ENCODE measurements at places on chromosomes 5 and 9. TPM values are rescaled to one million over a fixed set of nuclear protein-coding genes. Genes with fewer than 3 reads are reported as not detected.

DNA sequence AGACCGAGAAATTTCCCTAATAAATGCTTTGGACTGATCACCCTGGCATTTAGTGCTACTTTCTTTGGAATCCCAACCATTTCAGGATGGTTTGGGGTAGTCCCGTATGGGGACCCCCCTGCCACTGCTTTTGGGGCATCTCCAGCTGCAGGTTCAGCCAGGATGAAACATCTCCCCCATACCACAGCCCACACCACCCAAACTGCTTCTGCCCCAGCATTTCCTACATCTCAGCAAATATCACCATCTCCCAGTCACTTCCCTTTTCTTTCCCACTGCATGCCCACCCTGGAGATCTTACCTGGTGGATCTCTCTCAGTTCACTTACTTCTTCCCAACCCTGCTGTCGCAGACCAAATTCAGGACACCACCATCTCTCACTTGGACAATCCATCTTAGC lies 4.8 kb upstream of the P4HA2 start:
- peaks cover 8% of the 10 kb centered on the region for H3K27me3 ChIP-seq
- H3K36me3 ChIP-seq, result no peaks in the 10 kb centered on the region
- no peak for DNase-seq

SLC28A3 gene
- total RNA-seq, result not detected

APBA1 gene
- total RNA-seq, result 0.58 TPM

- H3K36me3 ChIP-seq, result no peaks in the 10 kb centered on the region
- DNase-seq, result peak; percentile 37
- H3K27me3 ChIP-seq, result no peaks in the 10 kb centered on the region
- H3K27ac ChIP-seq, result no peak overlapping the region
These were observed 384.1 kb downstream of the DMRT2 start for GRCh38 chr9:1434052-1434767.

DNA sequence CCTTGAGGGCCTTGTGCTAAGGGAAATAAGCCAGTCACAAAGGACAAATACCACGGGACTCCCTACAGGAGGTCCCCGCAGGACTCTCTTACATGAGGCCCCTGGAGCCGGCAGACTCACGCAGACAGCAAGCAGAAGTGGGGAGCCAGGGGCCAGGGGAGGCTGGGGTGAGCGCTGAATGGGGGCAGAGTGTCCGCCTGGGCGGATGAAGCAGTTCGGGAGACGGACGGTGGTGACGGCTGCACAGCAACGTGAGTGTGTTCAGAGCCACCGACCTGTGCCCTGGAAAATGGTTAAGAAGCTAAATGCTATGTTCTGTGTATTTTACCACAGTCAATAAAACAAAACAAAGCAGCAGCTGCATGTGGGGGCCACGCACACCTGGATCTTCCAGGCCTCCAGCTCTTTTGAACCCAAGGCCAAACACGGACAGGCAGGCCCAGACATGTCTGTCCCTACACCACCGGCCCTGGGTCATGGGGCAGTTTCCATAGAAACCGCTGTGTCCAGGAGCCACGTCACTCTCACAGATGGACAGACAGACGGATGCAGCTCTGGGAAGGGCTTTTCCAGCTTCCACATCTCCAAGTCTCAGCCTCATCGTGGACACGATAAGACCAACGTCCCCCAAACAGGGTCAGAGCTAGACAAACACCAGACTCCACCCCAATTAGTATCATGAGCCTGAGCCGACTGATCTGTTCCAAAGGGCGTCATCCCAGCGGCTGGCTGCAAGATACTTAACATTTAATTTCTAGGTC lies 103.9 kb downstream of the VAV2 start:
- no peaks in the 10 kb centered on the region for H3K36me3 ChIP-seq
- H3K4me3 ChIP-seq, result no peak overlapping the region
- no peak for DNase-seq
- peak overlapping the region; percentile 39 for H3K27ac ChIP-seq

Data from GM23338 (cell line).